ENCODE measurements at places on chromosomes 3 and 15.

GRCh38 chr3:160143482-160143881, 81.7 kb upstream of the C3orf80 start:
- no peak for DNase-seq

DNA sequence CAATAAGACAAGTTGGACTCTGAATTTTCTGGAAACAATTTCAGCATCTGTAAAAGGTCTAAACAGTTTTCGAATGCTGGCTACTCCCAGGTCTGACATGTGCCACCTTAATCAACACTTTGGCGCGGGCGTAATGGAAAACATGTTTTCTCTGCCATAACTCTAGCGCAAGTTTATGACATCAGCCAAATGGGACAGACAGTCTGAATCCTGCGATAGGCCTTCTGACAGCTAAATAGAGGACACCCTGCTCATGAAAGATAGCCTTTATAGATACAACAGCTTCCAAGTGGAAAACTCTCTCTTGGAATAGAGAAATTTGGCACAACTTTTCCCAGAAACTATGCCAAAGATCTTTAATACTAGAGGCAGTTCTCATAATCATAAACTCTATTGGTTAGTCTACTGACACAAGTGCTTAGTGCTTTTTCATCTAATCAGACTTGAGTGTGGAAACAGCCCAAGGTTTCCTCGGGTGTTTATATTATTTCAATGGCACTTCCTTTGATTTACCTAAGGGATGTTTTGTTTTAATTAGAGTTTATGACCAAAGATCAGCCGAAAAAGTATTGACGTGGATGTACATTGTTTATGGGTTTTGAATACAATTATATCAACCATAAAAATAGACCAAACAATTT, 120.1 kb upstream of the DPH6 start:
- DNase-seq, result no peak

DNA sequence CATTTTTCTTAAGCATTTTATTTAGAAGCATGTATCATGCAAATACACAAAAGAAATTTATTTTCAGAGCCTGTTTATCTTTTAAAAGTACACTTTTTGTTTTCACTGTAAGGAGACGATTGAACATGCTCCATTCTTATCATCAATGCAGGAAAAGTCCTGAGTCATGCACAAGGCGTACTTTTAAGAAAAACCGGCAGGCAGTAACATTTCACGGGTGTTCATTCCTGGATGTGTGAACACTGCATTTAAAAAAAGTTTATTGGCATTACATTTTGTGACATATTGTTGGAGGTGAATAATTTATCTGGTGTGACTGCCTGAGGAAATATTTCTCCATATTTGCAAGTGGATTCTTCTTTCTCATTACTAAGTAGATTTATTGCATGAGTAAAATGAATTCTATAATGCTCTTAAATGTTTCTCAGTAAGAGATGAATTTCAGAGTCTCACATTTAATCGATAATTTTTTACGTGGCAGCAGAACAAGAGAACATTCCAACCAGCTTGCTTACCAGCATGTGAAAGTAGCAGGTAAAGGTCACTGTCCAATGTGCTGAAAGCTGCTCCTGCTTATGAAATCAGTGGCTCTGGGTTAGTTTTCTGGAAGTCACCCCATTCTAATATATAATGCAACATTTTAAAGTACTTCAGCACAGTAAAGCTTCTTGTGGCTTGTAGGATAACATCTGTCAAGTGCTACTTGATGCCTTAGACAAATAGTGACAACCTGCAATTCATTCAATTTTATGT, 87.0 kb downstream of the SV2B start:
- DNase-seq, result no peak

DNA sequence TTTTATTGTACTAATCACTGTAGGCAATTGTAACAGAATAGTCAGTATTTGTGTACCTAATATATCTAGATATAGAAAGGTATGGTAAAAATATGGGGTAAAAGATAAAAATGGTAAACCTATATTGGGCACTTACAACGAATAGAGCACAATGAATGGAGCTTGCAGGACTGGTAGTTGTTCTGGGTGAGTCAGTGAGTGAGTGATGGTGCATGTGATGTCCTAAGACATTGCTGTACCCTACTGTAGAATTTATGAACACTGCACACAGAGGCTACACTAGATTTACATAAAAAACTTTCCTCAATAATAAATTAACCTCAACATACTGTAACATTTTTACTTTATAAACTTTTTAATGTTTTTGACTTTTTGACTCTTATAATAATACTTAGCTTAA, 274.3 kb upstream of the PPP2R3A start:
- DNase-seq, result no peak

GRCh38 chr3:97680696-97681095, 83.9 kb upstream of the ARL6 start:
- no peak for DNase-seq

DNA sequence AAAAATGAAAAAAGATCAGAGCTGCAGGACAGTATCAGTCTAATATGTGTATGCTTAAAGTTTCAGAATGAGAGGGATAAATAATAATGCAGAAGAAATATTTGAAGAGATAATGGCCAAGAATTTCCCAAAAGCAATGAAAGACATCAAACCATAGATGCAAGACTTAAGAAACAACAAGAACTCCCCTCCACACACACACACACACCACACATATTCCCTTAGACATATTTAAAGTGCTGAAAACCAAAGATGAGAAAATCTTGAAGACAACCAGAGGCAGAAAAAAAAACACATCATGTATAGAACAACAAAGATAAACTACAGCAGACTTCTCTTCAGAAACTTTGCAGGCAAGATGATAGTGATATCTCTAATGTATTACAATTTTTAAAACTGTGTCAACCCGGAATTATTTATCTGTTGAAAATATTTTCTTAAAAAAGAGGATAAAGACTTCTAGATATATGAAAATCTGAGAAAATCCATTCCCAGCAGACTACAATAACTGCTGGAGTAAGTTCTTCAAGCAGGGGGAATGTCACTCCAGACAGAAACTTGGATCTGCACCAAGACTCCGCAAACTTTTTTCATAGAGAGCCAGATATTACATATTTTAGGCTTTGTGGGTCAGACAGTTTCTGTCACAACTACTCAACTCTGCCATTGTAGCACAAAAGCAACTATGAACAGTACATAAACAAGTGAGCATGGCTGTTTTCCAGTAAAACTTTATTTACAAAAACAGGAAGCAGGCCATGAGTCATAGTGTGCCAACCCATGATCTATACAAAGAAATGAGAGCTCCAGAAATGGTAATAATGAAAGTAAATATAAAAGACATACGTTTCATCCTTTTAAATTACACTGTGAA, 223.4 kb upstream of the CGNL1 start:
- DNase-seq, result no peak

DNA sequence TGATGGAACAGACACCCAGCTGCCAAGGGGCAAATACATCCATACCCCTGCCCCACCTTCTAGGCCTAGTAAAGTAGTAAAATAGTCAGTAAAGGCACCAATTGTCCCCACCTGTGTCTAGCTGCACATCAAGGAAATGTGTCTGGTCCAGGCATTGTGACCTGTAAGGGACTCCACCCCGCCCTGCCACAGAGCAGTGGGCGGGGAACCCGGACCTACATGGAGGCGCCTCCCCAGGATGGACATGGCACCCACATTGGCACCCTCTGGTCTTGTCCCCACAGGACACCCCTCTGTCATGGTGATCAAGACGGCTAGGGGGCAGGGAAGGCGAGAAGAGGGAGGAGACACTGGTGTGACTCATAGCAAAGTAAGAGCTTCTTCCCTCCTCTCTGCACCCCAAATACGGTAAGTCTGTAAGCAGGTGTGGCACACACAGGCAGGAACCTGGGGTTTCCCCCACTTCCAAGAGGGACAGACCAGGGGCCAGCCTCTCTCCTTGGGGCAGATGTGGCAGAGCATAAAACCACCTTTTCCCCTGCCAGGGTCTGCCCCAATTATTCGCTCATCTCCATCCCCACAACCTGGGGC, 13.5 kb upstream of the LINGO1 start:
- no peak for DNase-seq

DNA sequence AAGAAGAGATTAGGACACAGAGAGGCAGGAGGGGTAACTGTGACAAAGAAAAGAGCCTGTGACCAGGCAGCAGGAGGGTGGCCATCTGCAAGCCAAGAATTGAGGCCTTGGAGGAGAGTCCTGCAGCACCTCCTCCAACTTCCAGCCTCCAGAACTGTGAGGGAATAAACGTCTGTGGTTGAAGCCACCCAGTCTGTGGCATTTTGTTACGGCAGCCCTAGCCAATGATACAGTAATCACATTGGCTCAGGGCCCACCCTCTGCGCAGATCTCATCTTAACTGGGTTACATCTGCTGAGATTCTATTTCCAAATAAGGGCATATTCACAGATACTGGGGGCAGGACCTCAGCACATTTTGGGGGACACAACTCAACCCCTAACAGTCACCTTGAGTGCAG, 11.3 kb downstream of the SELENOS start:
- no peak for DNase-seq

GRCh38 chr15:56759450-56759845, 26.1 kb upstream of the ZNF280D start:
- DNase-seq, result no peak

GRCh38 chr3:33061782-33062181, 35.2 kb downstream of the GLB1 start:
- DNase-seq, result no peak

DNA sequence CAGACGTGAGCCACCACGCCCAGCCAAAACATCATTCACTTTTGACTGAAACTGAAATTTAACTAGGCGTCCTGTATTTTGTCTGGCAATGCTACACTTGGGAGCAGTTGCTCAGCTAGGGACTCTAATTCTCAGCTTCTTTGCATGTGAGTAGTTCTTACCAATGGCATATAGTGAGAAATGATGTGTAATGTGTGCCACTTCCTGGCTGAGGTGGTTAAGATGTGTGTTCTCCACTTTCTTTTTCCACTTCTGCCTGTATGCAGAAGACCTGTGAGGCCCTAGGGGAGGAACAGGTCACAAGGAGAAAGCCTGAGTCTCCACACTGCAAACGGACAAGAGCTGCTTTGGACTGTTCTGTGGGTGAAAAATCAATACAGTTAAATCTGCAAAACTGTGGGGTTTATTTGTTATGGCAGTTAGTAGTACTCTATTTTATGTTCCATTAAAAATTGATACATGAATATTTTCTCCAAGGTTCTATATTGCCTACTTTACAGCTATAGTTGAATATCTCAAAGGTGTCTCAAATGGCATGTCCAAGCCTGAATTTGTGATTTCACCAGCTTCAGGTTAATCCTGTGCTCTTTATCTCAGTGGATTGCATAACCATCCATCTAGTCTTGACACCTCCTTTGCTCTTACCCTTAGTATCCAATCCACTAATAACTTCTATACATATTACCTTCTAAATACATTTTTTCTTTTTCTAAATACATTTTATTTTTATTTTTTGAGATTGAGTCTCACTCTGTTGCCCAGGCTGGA, 59.3 kb downstream of the NR1D2 start:
- DNase-seq, result no peak

GRCh38 chr3:192246847-192247559, 480.3 kb downstream of the FGF12 start:
- no peak for DNase-seq

Measured in D721Med (cell line).